ENCODE measurements at places on chromosomes 7 and 10.

DNA sequence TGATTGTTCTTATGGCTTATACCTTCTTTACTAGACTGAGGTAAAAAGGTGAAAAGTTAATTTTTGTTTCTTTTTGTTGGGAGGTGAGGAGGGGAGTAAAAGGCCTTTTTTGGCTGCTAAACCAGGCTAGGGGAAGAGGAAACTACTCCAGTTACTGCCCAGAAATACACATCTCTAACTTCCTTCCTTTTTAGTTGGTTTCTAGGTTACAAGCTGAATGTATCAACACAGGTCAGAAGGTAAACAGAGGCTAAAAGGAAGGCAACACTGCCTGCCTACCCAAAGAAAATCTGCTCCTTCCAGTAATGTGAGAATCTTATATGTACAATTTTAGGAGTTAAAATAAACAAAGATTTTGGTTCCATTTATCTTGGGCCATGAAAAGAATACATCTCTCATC lies 140.4 kb downstream of the NRBF2 start:
- DNase-seq = no peak

GRCh38 chr7:26145238-26145637 lies 6.8 kb upstream of the NFE2L3 start:
- DNase-seq = no peak

- no peak for DNase-seq
Measured at GRCh38 chr7:94382132-94382531, 12.6 kb upstream of the COL1A2 start.

- DNase-seq = no peak
Measured at GRCh38 chr7:49172639-49173038, 248.3 kb downstream of the CDC14C start.

- no peak for DNase-seq
Measured at GRCh38 chr10:101859530-101859929, 15.9 kb upstream of the KCNIP2 start.

GRCh38 chr7:104791080-104791479 lies 222.9 kb upstream of the KMT2E start:
- DNase-seq = no peak
